Stimulated activated CD8-positive, alpha-beta memory T cell treated with anti-CD3 and anti-CD28 coated beads, Interleukin-7, amount 100 ng/mL, for 1 hour (primary cell): ENCODE measurements at places on chromosomes 1 and 21.

- no peak for DNase-seq
These were observed 90.6 kb upstream of the ZNF678 start for GRCh38 chr1:227472772-227473171.

DNA sequence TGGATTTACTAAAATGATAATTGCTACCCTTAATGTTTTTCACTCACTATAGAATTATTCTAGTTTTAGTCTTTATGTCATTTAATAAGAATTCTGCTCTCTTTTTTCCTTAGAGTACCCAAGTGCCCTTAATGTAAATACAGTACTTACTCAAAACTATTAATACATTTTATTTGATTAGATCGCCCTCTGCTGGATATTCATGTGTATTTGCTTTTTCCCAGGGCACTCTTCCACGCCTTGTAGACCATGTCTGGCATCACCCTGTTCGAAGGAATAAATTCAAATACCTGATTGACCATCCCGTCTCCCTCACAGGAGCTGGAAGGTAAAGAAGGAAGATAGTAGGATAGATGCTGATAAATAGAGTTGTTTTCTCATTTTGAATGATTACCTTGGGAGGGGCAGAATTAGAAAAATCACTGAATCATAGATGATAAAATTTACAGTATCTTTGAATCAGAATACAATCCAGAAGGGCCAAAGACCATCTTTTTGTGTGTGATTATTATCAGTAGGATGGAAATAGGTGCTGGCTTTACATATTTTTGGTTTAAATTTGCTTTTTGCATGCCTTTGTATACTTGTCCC is 4.1 kb downstream of the AXDND1 start:
- no peak for DNase-seq

GRCh38 chr1:23424293-23425192 is at the start of gene TCEA3:
TSS of gene TCEA3 (minus strand) at chr1:23424748. CDS start at chr1:23424633, 115 bp downstream.
- DNase-seq, result no peak

DNA sequence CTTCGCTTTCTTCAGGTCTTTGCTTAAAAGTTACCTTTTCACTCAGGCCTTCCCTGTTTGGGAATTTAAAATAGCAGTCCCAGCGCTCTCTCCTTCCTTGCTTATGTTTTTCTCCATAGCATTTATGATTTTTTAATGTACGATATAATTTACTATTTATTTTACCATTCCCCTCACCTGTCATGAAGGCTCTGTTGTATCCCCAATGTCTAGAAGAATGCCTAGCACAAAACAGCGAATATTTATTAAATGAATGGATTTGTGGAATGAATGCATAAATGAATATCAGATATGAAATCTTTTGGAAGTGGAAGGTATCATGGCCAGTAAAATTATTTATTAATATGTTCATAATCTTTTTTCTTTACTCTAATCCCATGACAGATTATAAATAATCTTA is 402 bp upstream of the OSBPL9 start:
- DNase-seq, result no peak

GRCh38 chr21:25963181-25963580 is 207.4 kb downstream of the APP start:
- no peak for DNase-seq

DNA sequence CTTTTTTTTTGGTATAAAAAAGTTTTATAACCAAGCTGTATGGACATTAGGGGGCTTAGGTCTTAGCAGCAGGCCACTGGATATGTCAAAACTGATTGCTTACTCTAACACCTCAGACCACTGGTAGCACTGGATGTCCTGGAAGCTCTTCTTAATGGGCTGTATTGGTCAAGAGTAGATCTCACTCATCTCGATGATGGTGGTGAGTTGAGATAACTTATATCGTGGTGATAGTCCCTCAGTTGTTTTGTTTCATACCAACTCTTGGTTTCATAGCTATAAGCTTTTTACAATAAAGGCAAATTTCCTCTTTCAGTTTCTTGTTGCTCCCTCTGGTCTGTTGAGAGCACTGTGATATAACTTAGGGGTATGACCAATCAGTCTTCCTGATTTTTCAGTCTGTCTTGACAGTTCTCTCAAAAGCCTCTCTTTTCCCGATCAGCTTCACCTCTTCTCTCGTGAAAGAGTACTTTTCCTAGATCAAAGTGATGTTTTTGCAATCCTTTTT is 9.7 kb upstream of the AGO1 start:
- DNase-seq, result no peak

GRCh38 chr1:75328691-75329090 is 194.5 kb downstream of the LHX8 start:
- DNase-seq, result no peak

DNA sequence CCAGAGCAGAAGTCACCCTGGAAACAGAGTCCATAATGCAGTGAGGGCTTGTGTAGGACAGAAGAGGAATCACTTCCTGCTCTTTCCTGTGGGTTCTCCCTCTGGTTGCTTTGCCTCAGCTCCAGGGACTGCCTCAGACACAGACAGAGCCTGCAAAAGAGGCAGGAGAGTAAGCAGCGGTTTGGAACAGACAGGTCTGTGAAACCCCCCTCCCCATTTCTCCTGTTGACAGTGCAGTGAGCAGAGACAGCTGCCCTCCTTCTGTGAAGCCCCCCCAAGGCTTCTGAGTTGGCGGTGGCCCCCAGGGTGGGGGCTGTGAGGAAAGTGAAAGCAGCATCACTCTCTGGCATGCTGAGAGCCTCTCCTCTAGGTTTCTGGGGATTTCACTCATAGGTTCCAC is 53.0 kb downstream of the MAB21L3 start:
- no peak for DNase-seq

GRCh38 chr1:9271283-9271682 is 21.4 kb upstream of the SPSB1 start:
- no peak for DNase-seq

DNA sequence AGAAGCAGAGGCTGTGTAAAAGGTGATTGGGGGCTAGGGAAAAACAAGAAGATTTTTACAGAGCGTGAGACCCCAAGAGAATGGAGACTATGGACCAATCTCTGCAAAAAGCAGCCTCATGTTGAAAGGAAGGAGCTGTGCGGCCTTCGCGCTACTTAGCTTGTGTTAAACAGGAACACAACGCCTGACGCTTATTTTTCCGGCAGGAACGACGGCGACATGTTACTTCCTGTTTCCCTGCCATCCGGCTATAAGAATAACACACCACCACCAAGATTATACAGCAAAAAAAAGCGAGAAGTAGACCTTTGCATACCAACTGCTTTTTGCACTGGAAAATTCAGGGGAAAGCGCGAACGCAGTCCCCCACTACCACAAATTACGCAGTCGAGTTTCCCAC is 272.7 kb downstream of the FAM72C start:
- DNase-seq, result no peak

DNA sequence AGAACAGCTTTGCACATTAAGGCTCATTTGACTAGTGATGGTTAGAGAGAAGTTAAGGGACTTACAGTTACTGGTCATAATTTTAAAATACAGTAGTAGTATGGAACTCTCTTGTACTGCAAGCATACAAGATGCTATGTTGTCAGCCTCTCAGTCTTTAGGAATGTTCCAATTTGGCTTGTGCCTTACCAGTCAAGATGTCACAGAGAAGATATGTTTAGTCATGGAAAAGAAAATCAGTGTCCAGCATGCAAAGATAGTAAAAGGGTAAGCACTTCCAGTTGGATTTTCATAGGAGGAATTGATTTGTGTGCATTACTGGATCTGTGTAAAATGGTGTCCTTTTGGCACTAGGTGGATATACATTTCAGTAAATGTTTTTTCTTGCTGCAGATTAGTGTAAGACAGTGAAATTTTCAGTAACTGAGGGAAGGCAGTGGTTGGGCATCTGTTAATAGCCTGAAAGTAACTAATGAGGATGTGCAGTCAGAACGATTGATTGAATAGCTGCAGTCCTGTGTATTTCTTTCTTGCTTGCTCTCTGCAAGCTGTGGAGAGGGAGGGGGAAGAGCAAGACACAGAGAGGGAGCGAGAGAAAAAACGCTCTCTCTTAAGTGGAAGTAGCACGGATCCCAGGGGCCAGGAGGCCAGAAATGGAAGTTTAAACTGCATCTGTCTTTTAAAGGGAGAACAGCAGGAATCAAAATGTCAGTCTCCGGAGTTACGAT is 108.2 kb downstream of the CLEC20A start:
- no peak for DNase-seq

GRCh38 chr1:161179698-161180097 is 2.4 kb upstream of the B4GALT3 start:
- no peak for DNase-seq

DNA sequence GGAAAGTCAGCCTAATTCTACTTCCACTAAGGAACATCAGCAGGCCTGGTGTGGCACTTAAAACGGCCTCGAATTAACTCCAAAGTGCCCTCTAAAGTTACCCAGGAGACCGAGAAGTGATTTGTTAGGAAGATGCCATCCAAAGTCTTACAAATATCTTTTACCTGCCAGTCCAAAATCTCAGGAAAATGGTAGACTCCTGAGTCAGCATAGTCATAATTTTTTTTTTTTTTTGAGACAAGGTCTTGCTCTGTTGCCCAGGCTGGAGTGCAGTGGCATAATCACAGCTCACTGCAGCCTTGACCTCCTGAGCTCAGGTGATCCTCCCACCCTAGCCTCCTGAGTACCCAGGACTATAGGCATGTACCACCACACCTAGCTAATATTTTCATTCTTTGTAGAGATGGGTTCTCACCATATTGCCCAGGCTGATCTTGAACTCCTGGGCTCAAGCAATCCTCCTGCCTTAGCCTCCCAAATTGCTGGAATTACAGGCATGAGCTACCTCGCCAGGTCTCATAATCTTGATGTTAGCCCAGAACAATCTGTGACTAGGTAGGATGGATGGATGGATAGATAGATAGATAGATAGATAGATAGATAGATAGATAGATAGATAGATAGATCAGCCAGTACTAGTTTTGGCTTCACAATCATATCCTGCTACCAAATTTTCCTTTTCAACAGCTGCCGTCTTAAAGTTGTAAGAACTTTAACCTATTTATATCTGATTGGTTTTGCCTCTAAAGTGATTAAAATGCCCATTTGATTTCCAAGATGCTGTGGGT is 25.3 kb upstream of the PPP2R5A start:
- no peak for DNase-seq

- no peak for DNase-seq
These were observed 1004.0 kb downstream of the KCNT2 start for GRCh38 chr1:195604287-195604686.

- no peak for DNase-seq
These were observed 50.9 kb downstream of the TLCD4 start for GRCh38 chr1:95168028-95168427.

DNA sequence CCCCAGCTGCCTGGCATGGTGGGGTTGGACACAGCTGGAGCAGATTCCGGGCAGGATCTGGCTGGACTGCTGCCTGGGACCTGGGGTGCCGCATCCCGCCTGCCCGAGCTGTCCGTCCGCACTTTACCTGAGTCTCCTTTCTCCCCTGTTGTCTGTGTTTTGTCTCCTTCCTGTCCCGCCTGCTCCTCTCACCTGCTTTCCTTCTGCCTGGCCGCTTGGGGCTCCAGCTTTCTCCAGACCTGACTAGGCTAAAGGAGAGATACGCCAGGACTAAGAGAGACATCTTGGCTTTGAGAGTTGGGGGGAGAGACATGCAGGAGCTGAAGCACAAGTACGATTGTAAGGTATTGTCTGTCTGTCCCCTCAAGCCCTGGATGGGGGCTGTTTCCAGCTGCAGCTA is 73.3 kb downstream of the ARHGEF10L start:
- no peak for DNase-seq

DNA sequence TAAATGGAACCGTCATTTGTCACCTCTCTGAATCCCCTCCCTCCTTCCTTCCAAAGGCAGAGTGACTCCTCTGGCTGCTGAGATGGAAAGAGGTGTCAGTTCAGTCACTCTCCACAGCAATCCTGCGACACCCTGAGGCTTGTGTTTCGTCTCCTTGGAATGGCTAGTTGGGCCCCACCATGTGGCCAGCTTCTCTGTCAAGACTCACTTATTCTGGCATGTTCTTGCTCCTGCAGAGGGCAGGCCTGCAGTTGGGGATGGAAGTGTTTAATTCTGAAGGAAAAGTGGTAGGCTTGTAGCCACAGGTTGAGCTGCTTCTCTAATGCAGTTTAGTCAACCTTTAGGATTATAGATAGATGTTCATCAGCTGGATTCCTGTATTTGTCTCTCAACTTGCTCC is 149.6 kb downstream of the LMO4 start:
- DNase-seq, result no peak

GRCh38 chr1:18175530-18176377 is 68.2 kb downstream of the IGSF21 start:
- DNase-seq, result no peak

GRCh38 chr1:97824624-97825023 is 96.2 kb downstream of the DPYD start:
- DNase-seq, result no peak
